HTR-8/SVneo (cell line): ENCODE measurements at places on chromosomes 4 and X.

- DNase-seq = no peak
Measured at GRCh38 chr4:65437102-65437501, 233.2 kb downstream of the EPHA5 start.

GRCh38 chr4:133524369-133524768 lies 375.3 kb downstream of the PCDH10 start:
- no peak for DNase-seq

GRCh38 chrX:40637687-40638086 lies 9.7 kb downstream of the CXorf38 start:
- no peak for DNase-seq

DNA sequence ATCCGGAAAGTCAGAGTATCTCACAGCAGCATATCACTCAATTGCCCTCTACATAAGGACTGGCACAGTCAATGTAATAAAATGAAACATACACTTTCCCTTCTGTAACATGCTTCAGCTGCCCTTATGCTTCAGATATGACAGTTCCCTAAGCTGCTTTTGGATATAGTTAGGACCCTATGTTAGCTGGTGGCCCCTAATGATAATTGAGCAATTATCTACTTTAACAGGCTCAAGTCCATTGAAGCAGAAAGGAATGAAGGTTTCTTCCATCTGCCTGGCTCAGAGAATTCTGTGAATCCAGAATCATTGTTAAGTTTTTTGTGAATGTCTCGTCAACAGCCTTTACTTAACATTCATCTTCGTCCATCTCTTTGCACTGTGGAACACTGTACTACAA lies 951.2 kb upstream of the DIAPH2 start:
- no peak for DNase-seq

- no peak for DNase-seq
Measured at GRCh38 chrX:131975851-131976250, 47.3 kb upstream of the STK26 start.

GRCh38 chr4:32544846-32545245 lies 1824.7 kb downstream of the PCDH7 start:
- DNase-seq = no peak

- DNase-seq = no peak
Measured at GRCh38 chr4:99635601-99636000, 22.0 kb downstream of the C4orf54 start.
